RCC 7860 (cell line): ENCODE measurements at places on chromosomes 6 and 20.

DNA sequence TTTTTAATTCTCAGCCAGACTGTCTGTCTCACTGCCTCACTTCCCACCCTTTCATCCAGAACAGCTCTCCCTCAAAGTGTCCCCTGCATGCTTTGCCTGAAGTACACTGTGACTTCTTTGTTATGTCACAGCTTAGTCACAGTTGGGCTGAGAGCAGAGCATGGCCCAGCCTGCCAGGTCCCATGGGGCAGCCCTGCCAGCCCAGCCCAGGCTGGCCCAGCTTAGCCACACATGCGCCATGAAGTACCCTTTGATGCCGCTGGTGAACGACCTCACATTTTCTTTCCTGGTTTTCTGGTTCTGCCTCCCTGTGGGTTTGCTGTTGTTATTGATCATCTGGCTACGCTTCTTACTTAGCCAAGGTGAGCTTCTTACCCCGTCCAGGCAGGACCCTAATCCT lies at the start of gene ADIG:
Gene ADIG (plus strand): TSS at position 185 of the 400 bp plus-strand sequence. CDS start 54 bp downstream, at position 239.
- DNase-seq, result no peak

DNA sequence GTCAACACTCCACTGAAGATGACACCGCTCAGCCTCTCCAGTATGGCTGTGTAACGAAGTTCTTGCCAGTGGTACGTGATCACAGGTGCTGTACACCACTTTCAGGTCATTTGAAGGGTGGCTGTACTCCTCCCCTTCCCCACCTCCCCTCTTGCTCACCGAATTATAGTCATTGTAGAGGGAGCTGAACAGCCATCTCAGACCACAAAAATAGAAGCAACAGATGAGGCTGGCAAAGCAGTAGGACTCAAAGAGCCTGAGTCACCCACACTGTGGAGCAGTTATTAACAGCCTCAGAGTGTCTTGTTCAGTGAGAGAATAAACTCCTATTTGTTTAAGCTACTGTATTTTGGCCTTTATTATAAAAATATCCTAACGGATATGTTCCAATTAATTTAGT lies 192.5 kb upstream of the MCHR2 start:
- no peak for DNase-seq

DNA sequence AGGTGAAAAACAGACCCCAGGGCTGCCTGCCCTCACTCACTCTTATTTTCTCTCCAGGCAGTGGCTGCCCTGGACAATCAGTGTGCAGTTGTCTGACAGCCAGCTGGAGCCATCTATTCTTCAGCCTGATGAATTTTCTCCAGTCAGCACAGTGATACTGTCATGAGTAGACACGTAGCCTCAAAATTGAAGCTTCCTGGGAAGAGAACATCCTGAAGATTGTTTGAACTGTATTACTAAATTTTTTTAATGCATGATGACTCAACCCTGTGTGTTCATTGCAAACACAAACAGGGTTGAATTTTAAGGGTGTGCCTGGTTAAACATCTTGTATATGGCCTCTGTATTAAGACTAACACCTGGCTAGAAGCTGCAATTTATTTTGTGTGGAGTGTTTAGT lies 49.8 kb upstream of the STXBP5 start:
- DNase-seq, result no peak

DNA sequence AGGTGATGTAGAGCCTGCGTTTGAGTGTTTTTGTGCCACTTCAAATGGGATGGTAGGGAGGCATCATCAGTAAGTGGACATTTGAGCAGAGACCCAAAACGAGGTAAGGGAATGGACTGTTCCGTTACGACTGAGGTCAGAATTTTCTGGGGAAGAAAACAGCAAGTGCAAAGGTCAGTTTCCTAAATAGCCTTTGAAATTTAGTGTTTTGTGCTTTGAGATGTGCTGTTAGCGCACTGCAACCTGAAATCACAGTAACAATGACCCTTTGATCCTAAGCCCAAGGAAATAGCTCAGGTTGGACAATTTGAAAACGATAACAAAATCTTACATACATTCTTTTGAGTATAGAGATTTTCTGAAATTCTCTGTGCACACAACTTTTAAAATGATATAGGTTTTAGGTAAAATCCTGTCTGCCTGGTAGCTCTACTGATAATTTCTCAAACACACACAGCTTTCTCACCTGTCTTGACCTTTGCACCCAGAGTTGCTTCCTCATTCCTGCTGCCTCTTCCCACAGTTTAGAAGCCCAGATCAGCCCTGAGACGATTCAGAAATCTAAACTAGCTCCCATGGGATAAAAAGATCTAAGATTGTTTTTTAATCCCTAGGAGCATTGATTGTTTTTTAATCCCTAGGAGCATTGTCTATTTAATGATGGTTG lies 22.1 kb downstream of the DCBLD1 start:
- DNase-seq, result no peak

GRCh38 chr6:39964530-39964929 lies 30.3 kb upstream of the MOCS1 start:
- DNase-seq, result no peak

GRCh38 chr6:45495429-45496084 lies 117.8 kb upstream of the SUPT3H start:
- DNase-seq, result no peak

- DNase-seq, result no peak
These were observed 105.1 kb downstream of the EDN3 start for GRCh38 chr20:59405226-59406200.

- no peak for DNase-seq
These were observed 15.0 kb downstream of the BTN2A1 start for GRCh38 chr6:26472549-26473290.

DNA sequence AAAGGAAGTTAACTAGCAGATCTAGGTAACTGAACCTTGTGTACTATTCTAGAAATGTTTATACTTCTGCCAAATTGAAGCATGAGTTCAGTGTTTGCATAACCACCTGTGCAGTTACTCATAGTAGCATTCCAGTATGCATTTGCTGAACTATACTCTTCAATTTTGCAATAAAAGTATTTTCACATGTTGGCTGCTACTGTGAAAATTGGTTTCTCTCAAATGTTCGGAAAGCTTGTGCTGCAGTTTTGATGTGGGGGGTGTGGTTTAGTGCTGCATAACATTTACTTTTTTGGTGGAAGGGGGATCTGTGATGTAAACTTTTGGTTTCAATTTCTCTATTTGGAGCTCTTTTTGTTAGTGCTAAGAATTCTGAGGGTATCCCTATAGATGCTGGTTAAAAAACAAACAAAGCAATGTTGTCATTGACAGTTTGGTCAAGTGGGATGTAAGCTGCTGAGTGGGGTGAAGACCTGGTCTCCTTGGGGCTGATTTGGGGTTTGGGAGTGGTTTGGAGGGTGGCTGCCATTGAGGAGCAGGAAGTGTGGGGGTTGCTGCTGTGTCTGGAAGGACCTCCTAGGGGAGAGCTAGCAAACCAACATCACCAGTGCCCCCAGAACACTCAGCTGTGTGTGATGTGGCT lies 87.8 kb downstream of the CARMIL1 start:
- DNase-seq, result no peak

- DNase-seq, result no peak
These were observed 35.3 kb downstream of the TFAP2B start for GRCh38 chr6:50853939-50854338.
